ENCODE measurements at places on chromosomes 2 and 18.

DNA sequence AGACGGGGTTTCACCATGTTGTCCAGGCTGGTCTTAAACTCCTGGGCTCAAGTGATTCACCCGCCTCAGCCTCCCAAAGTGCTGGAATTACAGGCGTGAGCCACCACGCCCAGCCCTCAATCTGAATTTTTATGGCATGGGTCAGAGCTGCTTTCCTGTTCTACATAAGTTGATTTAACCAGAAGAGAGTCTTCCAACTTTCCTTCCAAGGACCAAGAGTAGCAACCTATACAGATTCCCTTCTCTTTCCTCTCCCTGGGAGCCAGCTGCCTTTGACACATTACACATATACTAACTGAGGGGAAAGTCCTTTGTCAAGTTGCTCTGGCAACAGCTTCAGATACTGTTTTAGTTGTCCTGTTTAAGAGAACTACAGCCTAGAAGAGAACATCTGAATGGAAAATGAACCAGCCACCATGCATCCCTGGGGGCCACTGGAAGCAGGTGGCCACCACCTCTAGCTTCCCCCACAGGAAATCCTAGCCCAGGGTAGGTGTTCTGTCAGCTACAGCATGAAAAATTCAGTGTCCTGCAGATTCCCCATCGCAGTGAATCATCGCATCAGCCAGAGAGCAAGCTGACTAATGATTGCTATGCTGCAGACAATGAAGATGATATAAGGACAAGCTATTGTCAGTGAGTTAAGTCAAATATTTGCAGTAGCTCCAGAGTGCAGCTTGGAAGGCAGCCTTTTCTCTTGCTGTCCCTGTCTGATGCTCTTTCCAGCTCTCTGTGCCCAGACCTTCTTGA, 62.9 kb downstream of the POMC start:
- peak; percentile 21 for DNase-seq

- no peak for DNase-seq
These were observed 142.6 kb downstream of the DIS3L2 start for GRCh38 chr2:232104076-232104646.

- DNase-seq: no peak
These were observed 204.6 kb downstream of the RAB3GAP1 start for GRCh38 chr2:135256531-135257260.

DNA sequence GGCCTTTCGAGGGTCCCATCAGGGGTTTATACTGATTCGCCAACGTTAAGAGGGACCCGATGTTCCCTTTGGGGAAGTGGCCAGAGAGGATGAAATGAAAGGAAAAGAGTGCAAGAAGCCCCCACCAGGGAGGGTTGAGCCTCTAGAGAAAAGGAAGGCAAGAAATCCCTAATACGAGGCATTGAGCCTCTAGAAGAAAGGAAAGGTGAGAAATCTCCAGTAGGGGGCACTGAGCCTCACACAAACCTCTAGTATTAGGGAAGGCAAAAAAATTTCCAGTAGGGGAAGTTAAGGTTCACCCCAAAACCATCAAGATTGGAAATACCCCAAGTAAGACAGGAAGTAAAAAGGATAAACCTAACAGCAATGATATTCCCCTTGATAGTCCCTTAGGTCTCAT, 9.8 kb upstream of the SAP130 start:
- no peak for DNase-seq

GRCh38 chr2:155815851-155816250, 516.7 kb downstream of the NR4A2 start:
- DNase-seq: no peak

DNA sequence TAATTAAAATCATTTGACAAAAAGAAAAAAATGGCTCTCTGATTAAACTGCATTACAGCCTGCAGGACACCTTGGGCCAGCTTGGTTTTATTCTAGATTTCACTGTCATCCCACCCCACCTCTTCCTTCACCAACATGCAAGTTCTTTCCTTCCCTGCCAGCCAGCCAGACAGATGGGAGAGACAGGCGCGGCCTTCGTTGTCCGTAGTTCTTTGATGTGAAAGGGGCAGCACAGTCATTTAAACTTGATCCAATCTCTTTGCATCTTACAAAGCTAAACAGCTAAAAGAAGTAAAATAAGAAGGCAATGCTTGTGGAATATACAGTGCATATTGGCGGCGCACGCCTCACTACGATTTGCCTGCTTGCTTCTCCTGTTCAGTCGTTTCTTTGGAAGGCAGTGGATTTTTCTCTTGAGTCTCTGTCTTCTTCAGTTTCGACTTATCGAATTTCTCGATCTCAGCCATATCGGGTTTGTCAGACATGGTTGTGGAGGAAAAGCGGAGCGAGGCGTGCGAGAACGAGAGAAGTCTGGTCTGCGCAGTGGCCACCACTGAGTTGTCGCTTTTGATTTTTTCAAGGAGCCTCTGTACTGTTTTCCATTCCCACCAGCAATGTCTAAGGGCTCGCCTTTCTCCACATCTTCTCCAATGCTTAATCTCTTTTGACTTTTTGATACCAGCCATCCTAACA, 22.4 kb downstream of the COLEC11 start:
- no peak for DNase-seq

DNA sequence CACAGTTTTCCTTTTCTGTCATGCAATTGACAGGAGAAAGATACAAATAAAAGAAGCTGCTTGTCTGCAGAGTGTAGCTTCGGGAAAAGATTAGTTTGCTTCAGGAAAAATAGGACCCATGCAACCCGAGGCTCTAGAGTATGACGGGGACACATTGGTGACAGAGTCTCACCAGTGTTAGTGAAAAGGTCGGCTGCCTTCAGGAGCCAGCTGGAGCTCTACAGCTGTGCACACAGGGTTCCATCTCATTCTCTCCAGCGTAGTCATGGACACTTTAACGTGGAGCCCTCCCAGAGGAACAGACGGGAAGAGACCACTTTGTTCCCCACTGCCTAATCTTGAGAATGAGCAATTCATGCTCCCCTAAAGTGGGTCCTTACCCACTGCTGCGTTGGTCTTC, 42.9 kb downstream of the FECH start:
- DNase-seq: no peak

Measured in AG04449 (cell line).